ENCODE measurements at places on chromosomes 3 and 15. TPM values are rescaled to one million over a fixed set of nuclear protein-coding genes. Genes with fewer than 3 reads are reported as not detected.

GRCh38 chr15:101560722-101561583 is 71.4 kb upstream of the PCSK6 start:
- no peak for DNase-seq

- DNase-seq, result no peak
These were observed 61.6 kb upstream of the CTDSPL start for GRCh38 chr3:37800022-37800551.

TIGIT gene
- polyA plus RNA-seq, result not detected

GLDN gene
- polyA plus RNA-seq, result 0.21 TPM

Measured in BJ (cell line).